Daoy (cell line): ENCODE measurements at places on chromosomes 2 and 18. TPM values are rescaled to one million over a fixed set of nuclear protein-coding genes. Genes with fewer than 3 reads are reported as not detected.

DNA sequence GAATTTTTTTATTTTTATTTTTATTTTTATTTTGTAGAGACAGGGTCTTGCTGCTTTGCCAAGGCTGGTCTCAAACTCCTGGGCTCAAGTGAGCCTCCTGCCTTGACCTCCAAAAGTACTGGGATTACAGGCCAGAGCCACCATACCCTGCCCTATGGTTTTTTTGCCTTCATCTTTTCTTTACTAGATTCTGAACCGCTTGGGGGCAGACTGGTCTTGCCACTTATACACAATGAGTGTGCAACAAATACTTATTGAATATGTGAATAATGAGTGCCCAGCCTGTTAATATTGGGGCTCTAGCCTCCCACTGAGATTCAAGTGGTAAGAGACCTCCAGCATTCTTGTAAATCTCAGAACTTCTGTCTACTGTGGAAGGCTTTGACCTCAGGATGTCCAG, 3.9 kb downstream of the NCK2 start:
- DNase-seq: no peak

GRCh38 chr2:216119986-216120385, 10.8 kb downstream of the XRCC5 start:
- no peak for DNase-seq

- DNase-seq: peak; percentile 49
These were observed 1008.5 kb upstream of the FANCL start for GRCh38 chr2:59249441-59250306.

DNA sequence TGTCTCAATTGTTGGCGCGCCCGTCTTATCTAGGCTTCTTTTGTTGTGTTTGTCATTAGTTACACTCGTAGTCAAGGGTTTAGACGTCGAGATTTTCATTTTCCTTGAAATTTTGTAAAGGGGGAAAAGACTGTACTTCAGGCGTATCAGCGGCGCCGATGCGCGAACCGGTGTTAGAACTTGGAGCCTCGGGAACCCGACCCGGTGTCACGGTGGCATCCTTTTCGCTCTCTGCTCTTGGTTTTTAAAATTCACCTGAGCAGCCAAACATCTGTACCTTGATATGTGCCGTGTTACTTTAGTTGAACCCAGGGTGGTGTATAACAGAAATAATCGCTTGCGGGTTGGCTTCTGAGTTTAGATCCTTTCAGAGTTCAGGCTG, 643 bp downstream of the RMC1 start:
- no peak for DNase-seq

- no peak for DNase-seq
These were observed 123.8 kb upstream of the FSHR start for GRCh38 chr2:49278141-49278540.

GRCh38 chr2:20433946-20434553, 12.8 kb upstream of the RHOB start:
- no peak for DNase-seq

GRCh38 chr2:145818890-145819504, 1299.1 kb upstream of the ZEB2 start:
- DNase-seq: no peak

ELOA2 gene
- not detected in 2 replicates for total RNA-seq
